ENCODE measurements at places on chromosomes 16 and 17.

DNA sequence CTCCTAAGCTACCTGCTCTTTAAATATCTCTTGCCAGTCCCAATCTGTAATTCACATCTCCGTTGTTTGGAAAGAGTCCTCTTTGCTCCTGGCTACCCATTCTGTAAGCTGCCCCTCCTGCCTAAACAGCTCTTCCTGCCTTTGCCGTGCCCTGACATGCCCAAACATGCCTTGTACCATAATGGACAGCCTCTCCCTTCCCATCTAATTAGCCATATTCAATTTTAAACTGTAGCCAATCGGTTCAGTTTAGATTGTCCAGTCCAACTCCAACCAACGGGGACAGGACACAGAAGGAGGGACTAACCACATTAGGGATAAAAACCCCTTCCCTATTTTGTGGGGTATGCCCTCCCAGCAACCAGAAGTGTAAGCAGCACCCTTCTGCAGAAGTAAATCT is 30.6 kb upstream of the CLEC3A start:
- DNase-seq: peak; percentile 22

GRCh38 chr16:50731130-50731988 is 10.5 kb upstream of the CYLD start:
- DNase-seq: no peak

DNA sequence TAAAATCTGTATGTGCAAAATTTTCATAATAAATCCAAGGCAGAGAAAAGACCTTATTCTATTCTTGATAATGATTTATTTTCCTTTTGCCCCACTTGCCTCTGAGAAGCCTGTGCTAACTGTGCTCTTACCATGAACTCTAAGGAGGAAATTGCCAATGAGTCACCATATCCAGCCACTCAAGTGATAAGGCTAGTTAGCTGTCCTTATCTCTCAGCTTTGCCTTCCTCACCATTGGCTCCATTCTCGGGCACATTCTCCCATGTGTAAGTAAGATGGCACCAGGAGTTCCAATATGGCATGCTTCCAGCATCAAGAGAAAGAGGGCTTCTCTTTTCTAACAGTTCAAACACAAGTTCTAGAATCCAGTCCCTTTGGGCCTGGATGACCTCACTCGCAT is 142.4 kb downstream of the TOX3 start:
- DNase-seq: no peak

DNA sequence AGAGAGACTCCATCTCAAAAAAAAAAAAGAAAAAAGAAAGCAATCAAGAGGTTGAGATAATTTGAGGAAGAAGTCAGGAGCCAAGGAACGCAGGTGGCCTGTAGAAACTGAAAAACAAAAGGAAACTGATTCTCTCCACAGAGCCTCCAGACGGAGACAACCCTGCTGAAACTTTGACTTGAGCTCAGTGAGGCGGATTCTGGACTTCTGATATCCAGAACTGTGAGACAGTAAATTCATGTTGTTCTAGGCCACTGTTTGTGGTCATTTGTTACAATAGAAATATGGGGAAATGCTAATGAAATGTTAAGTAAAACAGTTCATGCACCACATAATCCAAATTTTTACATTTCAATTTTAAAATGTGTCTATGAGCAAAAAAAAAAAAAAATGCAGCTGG is 5.2 kb downstream of the MBTPS1 start:
- no peak for DNase-seq

GRCh38 chr16:79213214-79213613 is 387.3 kb downstream of the MAF start:
- no peak for DNase-seq

All from NCI-H526 (cell line).